NCI-H1694 (cell line): ENCODE measurements at places on chromosomes 5 and 9.

GRCh38 chr9:31445960-31446359, 938.5 kb upstream of the ACO1 start:
- no peak for DNase-seq

DNA sequence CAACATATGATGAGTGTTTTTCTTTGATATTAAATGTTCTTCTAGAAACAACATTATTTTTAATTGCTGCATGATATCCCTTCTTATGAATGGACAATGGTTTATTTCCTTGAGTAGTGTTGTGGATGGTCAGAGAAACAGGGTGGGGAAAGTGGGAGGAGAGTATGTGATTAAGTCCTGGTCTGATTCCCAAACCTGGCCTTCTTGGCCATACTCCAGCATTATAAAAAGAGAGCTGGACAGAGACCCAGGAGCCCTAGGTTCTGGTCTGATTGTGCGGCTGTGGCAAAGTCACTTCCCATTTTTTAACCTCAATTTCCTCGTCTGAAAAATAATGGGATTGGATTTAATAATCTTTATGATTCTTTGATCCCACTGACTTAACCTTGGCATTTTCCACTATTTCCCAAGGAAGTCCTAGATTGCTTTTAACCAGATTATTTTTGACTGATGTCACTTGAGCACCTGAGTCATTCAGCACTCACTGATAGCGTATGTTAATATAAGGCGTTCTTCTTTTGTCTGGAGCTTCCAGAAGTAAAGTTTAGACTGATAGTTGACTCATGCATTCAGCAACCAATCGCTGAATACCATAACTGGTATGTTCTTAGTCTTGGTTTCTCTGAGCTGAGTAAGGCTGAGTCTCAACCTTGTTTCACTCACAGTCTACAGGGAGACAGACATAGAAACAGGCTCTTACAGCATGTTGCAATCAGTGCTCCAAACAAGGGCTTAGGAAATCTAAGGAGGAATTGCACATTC, 26.2 kb downstream of the OSMR start:
- no peak for DNase-seq

GRCh38 chr9:92405818-92406217, 1.4 kb upstream of the OGN start:
- DNase-seq, result no peak

GRCh38 chr5:129904667-129905472, 605 bp downstream of the CHSY3 start:
- no peak for DNase-seq
